ENCODE measurements at places on chromosomes 1 and 21.

DNA sequence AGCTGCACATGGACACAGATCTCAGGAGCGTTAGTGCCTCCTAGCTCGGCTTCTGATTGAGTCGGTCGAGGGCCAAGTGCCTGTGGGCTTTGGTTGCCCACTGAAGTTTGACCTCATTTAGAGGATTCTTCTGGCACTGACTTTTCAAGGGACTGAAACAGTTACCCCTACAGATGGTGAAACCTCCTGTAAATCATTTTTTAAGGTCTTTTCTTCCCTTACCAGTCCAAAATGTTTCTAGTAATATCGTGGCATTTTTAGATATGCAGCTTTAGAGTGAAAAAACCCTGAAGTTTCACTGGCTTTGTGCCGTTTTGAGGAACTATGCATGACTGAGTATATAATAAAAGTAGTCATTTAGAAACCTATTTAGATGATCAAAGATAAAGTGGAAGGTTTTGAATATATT, 34.7 kb upstream of the L1TD1 start:
- DNase-seq = no peak

DNA sequence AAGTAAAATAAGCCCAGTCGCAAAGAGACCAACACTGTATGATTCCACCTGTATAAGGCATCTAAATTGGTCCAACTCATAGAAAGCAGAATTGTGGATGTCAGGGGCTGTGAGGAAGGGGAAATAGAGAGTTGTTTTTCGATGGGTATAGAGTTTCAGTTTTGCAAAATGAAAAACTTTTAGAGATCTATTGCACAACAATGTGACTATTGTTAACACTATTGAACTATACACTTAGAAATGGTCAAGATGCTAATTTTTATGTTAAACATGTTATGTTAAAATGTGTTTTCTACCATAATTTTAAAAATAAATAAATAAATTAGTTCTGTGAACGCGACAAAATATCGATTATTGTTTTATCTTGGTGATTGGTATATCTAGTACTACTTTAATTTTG, 192.4 kb downstream of the PTGER3 start:
- no peak for DNase-seq

DNA sequence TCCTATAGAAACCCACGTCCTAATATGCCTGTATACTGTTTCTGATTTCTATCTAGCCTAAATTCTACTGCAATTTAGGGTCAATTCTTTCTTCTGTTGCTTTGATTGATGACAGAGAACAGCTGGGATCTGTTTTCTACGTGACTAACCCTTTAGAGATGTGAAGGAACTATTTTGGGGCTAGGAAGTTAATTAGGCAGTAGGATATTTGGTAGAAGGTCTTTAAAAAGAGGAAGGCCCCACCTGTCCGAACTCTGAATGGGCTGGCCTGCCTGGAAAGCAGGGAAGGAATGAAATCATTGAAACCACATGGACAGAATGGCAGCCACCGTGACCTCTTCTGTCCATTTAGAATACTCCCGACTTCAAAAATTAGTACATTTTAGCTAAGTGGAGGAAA, 21.0 kb downstream of the EIF2D start:
- DNase-seq = no peak

- DNase-seq = no peak
These were observed 82.6 kb downstream of the GPR161 start for GRCh38 chr1:168054117-168054516.
